ENCODE measurements at places on chromosomes 7 and 10.

DNA sequence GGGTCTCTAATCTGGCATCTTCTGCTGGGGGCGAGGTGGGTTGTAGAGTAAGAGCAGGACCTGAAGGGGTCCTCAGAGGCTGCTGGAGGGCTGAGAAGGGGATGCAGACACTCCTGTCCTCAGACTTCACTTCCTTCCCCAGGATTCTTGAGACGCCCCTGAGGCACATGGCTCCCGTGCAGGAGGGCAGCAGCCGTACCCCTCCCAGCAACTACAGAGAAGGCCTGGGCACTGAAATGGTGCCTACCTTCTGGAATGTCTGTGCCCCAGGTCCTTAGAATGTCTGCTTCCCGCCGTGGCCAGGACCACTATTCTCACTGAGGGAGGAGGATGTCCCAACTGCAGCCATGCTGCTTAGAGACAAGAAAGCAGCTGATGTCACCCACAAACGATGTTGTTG is 52.0 kb downstream of the VWA2 start:
- DNase-seq: no peak

- DNase-seq: no peak
Measured at GRCh38 chr7:55526770-55527169, 45.5 kb downstream of the VOPP1 start.

GRCh38 chr10:78491812-78492211 is 458.1 kb downstream of the RPS24 start:
- DNase-seq: peak; percentile 55

DNA sequence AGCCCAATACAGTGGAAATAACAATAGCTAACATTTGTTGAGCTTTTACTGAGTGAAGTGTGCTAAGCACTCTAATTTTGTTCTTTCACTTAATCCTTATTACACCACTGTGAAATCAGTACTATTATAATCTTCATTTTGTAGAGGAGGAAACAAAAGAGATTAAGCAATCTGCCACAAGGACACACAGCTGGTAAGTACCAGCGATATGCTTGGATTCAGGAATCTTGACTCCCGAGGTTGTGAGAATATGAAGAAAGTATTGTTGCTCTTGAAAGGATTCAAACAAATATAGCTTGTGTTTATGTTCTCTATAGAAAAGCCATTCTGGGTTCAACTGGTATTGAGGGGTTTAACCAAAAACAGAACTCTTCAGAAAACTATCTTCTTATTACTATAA is 93.7 kb upstream of the HECTD2 start:
- DNase-seq: no peak

DNA sequence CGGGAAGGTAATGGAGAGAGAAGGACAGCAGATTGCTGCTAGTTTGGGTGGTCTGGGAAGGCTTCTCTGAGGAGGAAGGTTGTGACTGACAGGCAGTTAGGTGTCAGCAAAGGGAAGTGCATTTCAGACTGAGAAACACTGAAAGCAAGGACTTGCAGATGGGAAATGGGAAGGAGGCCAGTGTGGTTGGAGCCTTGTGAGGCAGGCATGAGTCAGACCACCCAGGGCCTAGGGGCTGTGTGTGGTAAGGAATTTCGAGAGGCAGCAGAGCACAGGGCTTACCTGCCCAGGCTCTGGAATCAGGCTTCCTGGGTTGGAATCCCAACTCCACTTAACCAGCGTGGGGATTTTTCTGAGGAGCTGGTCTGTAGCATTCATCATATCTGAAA is 53.5 kb downstream of the NRF1 start:
- DNase-seq: peak; percentile 96

DNA sequence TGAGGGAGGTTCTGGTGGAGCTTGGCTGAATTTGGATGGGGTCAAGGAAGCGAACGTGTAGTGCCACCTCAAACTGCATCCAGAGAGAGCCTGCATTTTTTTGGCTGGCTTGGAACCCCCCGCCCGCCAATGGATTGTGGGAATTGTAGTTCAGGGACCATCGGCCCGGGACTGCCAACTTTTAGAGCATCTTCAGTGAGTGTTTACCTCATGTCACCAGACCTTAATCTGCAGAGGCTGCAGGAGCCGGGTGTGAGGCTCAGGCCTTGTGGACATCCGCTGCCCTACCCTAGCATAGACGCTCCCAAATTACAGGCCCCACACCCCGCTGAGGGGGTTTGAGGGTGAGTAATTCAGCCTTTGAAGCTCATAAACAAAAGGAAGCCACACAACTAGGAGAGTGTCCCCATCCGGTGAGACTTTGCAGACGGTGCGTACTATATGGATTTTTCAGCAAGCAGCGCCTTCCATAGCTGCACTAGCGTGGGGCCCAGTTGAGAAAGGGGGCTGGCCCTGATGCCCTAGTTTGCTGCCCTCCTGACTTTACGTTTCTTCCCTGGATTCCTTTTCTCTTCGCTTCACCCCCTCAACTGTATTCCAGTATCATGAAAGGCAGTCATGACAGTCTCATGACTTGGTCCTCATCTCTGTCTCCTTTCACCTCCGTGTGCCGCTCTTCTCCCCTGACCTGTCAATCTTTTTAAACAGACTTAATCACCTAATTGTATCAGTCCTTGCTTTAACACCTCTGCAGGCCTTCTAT is 717 bp downstream of the CNPY4 start:
- DNase-seq: peak; percentile 72
